GOT3 (cell line): ENCODE measurements at places on chromosomes 16 and 17.

DNA sequence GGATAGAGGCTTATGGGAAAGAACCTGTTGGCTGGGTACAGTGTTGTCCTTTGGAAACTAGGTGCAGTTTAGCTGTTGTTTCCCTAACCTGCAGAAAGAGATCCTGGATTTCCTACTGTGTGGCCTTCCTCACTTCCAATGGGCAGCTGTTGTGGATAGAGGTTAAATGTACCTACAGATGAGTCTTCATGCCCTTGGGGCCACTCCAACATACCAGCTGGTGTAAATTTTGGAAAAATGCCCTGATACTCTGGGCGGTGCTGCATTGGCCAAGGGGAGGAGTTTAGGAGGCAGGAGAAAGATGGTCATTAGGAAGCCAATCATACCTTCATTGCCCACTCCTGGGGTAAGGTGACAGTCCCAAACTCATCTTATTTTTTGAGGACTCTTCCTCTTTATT, 70.2 kb downstream of the SNX11 start:
- DNase-seq = no peak

GRCh38 chr17:29880031-29880430, 50.0 kb downstream of the SSH2 start:
- DNase-seq = no peak

DNA sequence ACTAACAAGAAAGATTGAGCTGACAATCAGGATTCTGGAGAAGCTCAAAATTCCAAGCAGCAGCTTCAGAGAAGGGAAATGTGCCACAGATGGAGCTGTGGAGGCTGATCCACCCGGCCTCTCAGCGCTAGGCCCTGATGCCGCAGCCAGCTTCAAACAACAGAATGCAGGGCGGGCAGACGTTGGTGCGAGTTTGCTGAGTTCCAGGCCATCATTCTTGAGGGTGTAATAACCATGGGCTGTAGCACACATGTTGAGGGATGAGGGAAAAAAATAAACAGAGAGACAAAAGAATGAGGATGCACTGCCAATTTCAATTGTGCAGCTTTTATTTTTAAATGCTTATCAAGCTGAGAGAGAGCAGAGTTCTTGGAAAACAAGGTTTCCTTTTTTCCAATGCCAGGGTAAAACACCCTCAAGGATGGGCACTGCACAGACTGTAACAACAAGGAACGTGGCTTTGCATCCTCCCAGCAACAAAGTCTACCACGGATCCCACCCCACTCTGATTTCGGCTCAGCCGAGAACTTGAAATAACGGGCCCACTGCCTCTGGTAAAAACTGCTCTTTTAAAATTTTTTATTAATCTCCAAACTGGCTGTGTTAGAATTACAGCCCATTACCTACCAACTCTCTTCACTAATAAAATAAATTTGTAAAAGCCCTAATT, 90.2 kb downstream of the SMG6 start:
- DNase-seq = no peak

DNA sequence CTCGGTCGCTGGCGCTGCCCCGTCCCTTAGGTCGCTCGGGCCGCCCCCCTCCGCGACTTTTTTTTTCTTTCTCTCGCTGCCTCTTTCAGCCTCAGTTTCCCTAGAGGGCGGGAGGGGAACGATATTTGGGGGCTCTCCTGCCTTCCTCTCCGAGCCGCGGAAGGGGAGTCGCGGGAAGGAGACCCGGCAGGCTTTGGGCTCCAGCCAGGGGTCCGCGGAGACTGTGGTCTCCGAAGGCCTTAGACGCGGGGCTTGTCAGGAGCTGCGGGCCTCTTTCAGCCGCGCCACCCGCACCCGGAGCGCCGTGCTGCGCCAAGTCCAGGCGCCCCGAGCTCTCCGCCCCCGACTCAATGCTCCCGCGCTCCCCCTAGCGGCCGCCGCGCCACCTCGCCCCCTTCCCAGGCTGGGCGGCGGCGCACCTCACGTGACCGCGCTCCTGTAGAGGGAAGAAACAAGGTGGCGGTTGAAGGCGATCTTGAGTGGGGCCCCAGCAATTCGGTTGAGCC, at the start of gene LRRC37B:
Gene LRRC37B, plus strand, starts transcription at position 427 of the 506 bp plus-strand sequence. CDS start 14,010 bp downstream, outside the sequence.
- peak; percentile 49 for DNase-seq

DNA sequence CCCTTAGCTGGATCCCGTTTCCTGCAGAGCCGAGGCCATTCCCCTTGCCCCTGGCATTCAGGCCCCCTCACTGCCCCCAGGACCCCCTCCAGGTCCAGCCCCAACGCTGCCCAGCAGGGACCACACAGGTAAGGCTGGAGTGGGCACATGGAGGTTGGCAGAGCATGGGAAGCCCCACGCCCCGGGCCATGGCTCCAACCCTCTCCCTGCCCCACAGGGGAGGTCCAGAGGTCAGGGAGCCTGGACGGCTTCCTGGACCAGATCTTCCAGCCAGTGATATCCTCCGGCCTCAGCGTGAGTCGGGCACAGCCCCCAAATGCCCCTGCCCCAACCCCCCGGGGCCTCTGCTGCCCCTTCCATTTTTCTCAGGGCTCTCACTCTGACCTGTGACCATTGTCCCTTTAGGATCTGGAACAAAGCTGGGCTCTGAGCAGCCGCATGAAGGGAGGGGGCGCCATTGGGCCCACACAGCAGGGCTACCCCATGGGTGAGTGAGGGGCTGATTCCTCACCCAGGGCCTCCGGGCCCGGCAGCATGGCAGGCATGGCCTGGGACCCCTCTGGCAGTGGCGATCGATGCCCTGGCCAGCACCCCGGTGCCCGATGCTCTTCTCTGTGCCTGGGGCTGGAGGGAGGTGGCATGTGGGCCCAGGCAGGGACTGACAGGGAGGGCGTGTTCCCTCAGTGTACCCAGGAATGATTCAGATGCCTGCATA, 18.5 kb upstream of the SMIM5 start:
- no peak for DNase-seq
